GM20000 (cell line): ENCODE measurements at places on chromosomes 6 and 20.

DNA sequence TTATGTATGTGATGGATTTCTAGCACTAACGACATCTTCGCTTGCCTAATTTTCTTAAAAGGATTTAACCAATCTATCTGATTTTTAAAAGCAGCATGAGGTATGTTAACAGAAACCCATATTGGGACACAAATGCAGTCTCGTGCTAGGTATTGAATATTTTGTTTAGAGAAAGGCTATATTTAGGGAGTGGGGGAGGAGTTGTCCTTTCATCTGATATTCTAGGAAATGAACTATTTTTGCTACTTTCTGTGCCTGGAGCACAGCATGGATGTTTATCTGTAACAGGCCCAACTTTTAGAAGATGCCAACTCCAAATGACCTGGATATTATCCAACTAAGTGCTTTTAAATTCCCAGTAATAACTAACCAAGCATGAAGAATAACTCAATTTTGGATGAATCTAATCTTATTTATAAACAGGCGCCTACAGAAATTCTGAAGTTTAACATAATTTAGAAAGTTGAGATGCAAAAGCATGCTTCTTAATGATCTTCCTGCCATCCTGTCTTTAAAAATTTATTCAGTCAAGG lies 317.1 kb upstream of the CHD6 start:
- no peak for DNase-seq

DNA sequence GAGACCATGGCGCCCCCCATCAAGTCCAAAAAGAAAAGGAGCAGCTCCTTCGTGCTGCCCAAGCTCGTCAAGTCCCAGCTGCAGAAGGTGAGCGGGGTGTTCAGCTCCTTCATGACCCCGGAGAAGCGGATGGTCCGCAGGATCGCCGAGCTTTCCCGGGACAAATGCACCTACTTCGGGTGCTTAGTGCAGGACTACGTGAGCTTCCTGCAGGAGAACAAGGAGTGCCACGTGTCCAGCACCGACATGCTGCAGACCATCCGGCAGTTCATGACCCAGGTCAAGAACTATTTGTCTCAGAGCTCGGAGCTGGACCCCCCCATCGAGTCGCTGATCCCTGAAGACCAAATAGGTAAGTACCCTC lies 41.7 kb upstream of the NAA20 start:
- no peak for DNase-seq

DNA sequence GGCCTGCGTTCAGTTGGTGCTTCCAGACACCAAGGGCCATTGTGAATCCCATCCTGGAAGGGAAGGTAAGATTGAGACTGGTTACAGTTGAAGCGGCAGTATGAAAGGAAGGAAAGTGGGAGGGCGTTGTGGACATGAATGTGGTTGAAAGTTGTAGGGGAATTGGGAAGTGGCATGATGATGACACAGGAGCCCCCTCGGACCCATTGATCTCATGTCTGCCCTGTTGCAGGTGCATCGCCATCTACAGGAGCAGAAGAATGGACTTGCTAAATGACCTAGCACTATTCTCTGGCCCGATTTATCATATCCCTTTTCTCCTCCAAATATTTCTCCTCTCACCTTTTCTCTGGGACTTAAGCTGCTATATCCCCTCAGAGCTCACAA lies 5.5 kb downstream of the HLA-DQA1 start:
- DNase-seq: no peak

GRCh38 chr20:20060234-20060998 lies 8.1 kb downstream of the CFAP61 start:
- no peak for DNase-seq

- no peak for DNase-seq
Observed at GRCh38 chr6:306641-307061, 14.4 kb downstream of the DUSP22 start.

DNA sequence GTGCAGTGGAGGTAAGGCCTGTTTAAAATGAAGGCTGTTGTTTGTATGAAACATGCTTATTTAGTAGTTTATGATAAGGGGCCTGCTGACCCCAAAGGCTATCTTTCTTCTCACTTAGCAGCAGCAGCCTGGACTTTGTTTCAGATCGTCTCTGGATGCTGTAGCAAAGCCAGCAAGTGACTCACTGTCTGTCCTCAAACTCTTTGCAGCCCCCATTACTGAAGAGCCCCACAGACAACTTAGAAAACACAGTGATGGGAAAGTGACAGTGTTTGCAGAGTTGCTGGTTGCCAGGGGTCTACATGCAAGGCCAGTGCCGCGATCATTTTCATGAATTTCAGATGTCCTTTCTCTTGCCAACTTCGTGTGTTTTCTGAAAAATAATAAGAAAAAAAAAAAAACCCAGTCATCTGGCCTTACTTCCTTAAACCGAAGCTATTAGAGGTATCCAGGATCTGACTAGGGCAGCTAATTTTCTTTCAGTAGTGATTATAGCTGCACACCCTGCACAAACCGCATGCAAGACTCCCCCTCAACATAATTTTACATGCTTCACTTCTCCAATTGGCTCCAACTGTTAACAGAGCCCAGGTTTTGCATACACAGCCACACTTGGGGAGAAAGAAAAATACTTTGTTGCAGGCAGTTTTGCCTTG lies 11.6 kb upstream of the F13A1 start:
- peak; percentile 43 for DNase-seq

DNA sequence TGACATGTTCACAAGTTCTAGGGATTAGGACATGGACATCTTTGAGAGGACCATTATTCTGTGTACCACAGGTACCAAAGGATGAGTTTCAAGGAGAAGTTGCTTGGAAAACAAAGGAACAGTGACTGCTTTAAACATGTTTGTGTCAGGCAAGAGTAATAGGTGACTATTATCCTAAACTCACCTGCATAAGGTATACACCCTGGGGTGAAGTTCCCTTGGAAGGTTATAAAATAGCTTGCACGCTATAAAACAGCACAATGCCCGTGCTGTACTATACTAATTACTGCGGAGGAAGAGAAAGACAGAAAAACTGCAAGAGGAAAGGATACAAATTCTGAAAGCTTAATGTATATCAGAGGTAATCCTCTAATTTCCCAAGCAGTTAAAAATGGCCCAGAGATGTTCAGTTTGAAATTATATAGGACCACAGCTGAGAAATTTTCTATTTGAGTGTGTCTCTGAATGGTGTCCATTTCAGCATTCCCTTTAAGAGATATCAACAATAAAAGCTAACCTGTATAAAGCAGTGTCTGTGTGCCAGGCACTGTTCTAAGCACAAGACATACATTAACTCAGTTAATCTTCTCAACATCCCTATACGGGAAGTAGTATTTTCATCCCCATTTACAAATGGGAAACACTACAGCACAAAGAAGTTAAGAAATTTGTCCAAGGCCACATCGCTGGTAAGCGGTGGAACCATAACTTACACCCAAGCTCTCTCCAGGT lies 19.7 kb downstream of the TBC1D32 start:
- no peak for DNase-seq

GRCh38 chr6:109483735-109484057 lies 677 bp upstream of the ZBTB24 start:
- no peak for DNase-seq

- DNase-seq: peak; percentile 72
Observed at GRCh38 chr6:15184441-15184861, 61.4 kb upstream of the JARID2 start.

DNA sequence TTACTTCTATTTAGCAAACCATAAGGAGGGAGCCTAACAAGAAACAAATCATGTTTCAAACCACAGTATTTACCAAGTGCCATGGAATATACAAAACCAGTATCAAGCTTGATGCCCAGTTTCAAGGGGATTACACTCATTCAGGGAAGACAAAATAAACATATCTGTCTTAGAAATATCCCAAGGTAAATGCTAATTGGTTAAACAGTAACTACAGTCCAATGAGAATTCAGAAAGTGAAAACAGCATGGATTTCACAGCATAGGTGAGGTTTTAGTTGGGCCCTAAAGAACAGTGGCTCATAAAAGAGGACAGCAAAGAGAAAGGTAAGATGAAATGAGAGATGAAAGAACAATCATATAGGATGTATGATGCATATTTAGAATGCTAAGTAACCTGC lies 110.3 kb downstream of the CHD6 start:
- DNase-seq: no peak

- DNase-seq: no peak
Observed at GRCh38 chr6:8200255-8200654, 97.9 kb upstream of the EEF1E1 start.

- no peak for DNase-seq
Observed at GRCh38 chr6:37313723-37314486, 39.9 kb upstream of the RNF8 start.

- no peak for DNase-seq
Observed at GRCh38 chr6:68279793-68280557, 355.1 kb upstream of the ADGRB3 start.

GRCh38 chr6:80543598-80544222 lies 437.2 kb downstream of the BCKDHB start:
- DNase-seq: no peak

DNA sequence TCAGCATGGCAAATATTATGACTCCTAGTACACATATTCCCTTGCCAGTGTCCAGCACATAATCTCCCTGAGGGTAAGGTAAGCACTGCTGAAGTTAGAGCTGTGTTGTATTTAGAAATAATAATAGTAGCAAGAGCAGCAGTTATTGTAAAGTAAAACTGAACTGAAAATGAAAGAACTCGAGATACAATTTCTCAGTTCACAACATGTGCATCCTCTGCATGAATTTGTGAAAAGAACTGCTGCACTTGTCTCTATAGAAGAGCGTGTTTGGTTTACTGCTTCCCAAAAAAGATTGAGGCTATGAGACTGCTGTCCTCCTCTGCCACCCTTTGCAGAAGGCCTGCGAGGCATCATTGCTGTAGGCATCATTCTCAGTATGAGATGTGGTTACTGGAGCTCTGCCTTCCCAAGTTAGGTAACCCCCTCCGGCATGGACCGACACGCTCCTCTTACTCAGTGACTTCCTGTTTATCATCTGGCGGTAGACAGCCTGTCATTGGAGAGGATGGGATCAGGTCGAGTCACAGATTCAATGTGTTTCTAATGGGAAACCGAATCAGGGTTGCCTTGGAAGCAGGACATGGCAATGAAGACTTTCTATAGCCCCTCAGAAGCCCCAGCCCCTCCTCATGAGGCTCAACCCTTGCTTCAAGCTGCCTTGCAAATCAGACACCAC lies 48.1 kb downstream of the SLC24A3 start:
- no peak for DNase-seq

DNA sequence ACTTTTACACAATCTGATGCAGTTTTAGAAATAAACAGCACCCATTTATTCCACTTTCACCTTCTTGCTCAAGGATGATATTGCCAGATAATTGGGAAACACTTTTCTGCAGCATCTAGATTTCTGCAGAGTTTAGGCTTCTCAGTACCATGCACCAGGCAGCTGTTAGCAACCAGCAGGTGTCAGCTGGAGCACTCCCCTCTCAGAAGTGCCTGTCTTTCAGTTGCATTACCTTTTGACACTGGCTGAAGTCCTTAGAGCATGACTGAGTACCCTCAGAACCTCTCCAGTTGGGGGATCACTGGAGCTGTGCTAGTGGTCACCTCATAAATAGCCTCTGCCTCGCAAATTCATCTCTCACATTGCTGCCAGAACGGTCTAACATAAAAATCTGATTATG lies 91.2 kb downstream of the DNAH8 start:
- no peak for DNase-seq

- peak; percentile 3 for DNase-seq
Observed at GRCh38 chr6:91718198-91718597, 1131.3 kb upstream of the MAP3K7 start.

DNA sequence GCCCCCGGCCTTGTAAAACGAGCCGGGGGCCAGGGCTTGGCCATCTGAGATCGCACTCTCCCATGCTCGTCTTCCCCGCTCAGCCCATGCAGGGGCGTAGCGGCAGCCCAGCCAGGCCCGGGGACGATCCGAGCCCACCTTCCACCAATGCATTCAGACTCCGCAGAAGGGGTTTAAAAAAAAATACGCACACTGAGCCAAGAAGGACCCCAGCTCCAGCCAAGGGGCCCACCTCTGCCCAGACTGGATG lies 320 bp downstream of the GSTA4 start:
- peak; percentile 24 for DNase-seq

DNA sequence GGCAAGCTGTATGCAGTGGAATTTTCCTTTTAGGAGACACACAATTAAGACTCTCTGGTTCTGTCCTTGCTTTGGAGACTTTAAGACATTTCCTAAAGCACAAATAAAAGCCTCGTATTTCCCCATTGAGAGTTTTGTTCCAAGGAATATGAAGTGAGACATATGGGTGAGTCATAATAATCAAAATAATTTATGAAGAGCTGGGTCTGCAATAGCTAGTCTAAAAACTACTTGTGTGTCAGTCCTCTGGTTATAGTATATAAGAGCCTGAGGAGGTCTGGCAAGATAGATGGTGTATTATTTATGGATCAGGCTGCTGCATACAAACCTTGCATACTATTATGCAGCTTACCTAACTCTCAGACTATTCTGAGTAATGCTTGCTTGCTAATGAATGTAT lies 142.6 kb downstream of the ADGRG6 start:
- DNase-seq: no peak

DNA sequence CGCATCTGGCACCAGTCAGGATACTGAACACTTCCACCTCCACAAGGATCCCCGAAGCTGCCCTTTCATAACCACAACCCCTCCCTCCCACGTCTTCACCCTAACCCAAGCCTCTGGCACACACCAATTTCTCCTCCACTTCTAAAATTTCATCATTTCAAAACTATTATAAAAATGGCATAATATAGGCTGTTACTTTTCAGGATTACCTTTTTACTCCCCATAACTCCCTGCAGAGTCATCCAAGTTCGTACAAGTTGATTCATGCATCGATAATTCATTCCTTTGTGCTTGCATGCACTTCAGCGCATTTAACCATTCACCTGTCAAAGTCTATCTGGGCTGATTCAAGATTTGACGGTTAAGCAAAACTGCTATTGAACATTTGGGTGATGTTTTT lies 30.6 kb upstream of the LY86 start:
- no peak for DNase-seq

DNA sequence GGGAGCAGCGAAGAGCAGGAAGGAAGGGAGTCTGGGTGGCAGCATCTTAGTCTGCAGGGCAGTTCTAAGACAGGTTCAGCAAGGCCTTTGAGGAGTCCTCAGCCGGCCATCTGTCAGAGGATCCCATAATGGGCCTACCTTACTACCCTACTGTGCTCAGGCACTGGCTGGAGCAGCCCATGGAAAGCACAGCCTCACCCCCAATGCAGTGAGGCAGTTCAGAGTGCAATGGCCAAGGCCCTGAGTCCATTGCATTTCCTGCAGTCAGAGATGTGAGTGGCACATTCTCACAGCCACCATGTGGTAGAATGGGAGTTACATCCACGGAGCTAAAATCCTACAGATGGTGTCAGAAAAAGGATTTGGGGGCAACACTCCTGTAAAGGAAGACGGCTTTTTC lies 19.4 kb upstream of the OVOL2 start:
- no peak for DNase-seq
